Nucleus accumbens (tissue), 56 donors: ENCODE measurements at places on chromosomes 16 and 17.

DNA sequence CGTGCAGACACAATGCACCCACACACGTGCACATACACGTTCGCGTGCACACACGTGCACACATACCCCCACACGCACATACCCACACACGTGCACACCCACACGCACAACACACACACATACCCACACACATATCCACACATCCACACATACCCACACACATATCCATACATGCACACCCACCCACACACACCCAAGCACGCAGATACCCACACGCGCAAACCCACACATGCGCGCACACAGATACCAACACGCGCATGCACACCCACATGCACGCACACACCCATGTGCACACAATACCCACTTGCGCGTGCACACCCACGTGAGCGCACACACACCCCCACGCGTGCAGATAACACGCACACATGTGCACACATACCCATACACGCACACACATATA, 26.8 kb upstream of the PVALEF start:
- DNase-seq, result no peak

GRCh38 chr16:86087011-86087895, 188.3 kb downstream of the IRF8 start:
- no peak for DNase-seq

DNA sequence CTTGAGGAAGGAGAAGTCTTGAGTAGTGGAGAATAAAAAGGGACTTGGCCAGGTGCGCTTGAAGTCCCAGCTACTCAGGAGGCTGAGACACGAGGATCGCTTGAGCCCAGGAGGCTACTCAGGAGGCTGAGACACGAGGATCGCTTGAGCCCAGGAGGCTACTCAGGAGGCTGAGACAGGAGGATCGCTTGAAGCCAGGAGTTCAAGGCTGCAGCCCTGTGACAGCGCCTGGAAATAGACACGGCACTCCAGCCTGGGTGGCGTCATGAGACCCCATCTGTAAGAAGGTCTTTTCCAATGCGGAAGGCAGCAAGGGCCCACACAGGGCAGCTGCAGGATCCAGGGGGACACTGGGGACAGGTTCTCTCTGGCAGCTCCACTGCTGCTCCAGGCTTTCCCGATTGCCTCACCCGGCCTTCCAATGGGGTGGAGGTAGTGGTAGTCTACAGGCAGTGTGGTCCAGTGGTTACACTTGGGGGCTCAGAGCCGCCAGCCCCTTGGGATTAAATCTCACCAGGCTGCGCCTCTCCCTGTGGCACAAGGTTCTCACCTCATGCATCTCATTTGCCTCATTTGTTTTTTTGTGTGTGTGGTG, 143.4 kb downstream of the SEC14L1 start:
- DNase-seq, result no peak

DNA sequence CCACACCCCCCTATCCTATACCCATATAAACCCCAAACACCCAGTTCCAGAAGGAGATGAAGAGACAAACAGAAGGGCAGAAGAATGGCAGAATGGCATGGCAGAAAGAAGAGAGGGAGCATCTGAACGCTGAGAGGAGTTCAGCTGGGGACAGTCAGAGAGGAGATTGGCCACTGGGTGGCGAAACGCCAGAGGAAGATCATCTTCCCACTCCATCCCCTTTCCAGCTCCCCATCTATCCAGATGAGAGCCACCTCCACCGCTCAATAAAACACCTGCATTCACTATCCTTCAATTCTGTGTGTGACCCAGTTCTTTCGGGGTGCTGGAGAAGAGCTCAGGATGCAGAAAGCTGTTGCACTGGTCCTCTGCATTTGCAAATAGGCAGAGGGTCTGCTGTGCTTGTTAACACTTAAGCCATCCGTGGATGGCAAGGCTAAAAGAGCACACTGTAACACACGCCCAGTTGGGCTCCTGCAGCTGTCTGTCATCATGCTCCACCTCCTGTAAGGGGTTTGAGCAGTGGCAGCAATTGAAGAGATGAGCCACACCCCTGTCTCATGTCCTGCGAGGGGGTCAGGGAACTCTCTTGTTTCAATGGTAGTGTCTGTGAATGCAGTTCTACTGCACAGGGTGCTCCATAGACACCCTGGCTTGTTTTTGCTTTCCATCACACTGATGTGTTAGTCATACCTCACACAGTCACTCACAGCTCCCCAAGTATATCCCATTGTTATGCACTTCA, 1034.8 kb upstream of the RBFOX1 start:
- no peak for DNase-seq
